SK-MEL-5 (cell line): ENCODE measurements at places on chromosomes 5 and 9. TPM values are rescaled to one million over a fixed set of nuclear protein-coding genes. Genes with fewer than 3 reads are reported as not detected.
A peak's percentile ranks its signal among the peaks of the same experiment; 100 is the strongest.

- DNase-seq, result peak; percentile 62
Observed at GRCh38 chr5:180605554-180606214, 14.4 kb upstream of the SCGB3A1 start.

DNA sequence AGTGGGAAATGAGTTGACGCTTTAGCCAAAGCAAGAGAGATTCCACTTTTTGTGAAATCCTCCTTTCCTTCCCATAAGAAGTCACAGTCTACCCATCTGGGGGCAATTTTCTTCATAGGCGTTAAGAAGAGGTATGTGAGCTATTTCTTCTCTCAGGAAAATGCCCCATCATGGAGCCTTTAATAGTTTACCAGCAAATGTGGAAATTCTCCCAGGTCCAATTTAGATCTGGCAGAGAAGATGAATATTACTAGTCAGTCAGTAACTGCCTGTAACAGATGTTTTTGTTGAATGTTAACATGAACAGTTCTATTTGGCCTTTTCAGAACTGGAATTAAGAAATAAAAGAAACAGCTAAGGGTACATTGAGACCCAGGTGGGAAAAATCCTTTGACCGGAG lies 156.4 kb upstream of the RFX3 start:
- DNase-seq, result no peak

Gene CERCAM
- 31.8 and 38.5 TPM in 2 replicates for total RNA-seq

Gene NUTM2G
- not detected in 2 replicates for total RNA-seq

DNA sequence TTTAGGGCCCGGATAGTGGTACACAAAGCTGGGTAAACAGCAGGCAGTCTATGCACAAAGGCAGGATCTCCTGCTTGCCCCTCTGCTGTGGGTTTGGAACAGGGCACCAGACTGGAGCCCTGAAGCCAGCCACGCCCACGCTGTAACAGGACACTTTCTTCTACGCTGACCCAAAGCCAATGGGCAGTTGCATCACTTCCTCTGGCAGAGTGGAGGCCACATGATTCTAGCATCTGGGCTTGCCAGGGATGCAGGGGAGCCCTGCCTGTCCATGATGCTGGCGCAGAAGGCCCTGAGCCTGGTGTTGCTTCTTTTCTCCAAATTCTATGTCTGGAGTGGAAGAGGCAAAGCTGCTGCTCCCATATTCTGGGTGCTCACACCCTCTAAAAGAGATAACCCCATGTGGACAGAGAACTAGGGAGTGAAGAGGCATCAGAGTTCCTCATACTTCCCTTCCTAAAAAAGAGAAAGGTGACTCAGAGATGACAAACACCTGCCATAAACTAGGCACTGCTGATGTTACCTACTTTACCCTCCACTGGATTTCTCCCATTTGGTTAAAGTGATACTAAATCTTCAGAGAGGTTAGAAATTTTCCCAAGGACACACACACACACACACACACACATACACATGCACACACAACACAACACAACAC lies 260.3 kb upstream of the KLF4 start:
- DNase-seq, result peak; percentile 79

Gene SOX30
- not detected in 2 replicates for total RNA-seq

Gene MRPS30
- total RNA-seq, result 224 and 227 TPM in 2 replicates
